ENCODE measurements at places on chromosomes 13 and 19.

- DNase-seq = no peak
These were observed 4.7 kb downstream of the AKT1S1 start for GRCh38 chr19:49872245-49873128.

DNA sequence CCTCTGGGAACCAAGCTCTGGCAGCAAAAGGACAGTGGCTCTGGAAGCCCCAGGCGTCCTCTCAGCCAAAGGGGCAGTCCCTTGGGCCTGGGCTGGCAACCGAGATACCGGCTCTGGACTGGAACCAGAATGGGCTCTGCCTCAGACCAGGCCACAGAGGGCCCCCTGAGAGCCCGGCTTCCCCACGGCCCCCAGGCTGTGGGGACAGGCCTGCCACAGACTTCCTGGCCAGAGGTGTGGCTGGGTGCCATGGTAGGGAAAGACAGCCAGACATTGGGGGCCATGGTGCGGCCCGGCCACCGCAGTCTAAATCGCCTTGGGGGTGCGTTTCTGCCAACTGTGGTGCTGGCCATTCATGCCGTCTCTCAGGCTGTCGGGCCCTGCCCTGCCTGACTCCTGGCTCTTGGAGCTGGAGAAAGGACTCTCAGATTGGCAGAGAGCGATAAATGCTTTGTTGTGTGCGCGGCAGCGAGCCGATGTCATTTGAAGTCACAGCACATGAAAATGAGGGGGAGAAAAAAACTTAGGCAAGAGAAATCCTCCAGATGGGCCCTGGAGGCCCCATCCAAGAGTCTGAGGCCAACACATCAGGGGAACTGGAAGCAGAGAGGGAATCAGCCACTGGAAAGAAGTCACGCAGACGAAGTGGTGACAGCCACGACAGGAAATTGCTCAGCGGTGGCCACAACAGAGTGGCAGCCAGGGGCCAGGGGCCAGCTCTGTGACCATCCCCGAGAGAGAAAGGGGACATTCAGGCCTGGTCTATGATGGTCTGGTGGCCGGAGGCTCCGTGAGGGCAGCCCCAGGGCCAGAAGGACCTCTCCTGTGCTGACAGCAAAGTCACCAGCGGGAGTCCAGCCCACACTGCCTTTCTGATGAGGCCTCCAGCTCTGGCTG lies 26.5 kb downstream of the SH3GL1 start:
- no peak for DNase-seq

DNA sequence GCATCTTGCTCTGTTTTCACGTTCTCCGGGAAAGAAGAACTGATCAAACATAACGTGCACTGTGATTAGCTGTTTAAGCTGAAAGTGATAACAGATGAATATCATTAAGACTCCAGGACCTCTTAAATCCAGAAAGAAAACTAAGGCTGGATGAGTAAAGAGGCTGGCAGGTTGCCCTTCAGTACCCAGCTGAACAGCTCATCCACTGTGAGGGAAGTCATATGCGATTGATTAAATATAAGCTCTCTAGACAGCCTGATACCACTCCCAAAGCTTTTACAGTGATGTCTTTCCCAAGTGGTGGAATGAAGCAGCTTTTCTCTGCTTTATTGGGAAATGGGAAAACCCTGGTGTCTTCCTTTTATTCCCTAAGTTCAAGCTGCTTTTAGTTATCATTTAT lies 116.9 kb downstream of the EFNB2 start:
- peak; percentile 22 for DNase-seq

- DNase-seq = no peak
These were observed 207.0 kb downstream of the NALCN start for GRCh38 chr13:101209206-101209893.

DNA sequence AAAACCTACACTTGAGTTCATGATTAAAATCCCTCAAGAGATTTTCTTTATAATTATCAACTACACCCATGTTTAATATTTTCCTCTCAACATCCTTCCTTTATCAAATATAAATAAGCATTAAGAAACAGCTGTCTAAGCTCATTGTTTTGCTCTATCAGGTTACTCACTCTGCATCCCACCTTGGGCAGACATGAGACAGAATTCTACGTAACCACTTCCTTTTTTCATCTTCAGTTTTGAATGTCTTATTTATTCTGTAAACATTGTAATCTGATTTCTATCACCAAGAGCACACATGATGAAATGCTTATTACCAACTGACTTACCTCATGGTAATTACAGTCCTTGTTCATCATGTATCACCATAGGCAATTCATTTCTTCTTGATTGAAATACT lies 1256.6 kb upstream of the ATXN8OS start:
- DNase-seq = no peak

DNA sequence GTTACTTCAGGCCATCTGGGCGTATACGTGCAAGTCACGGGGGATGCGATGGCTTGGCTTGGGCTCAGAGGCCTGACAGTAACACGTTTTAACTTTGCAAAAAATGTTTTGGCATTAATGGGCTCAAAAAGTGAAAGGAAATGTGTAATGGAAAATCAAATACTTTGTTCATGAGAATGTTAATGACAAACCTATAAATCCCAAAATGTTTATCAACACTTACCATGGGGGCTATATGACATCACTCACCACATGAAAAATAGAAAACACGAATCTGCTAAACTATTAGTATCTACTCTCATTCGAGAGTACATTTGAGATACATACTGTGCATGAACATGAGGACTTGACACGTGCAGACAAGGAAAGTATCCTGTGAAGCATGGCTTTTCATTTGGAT lies 91.7 kb downstream of the FAM216B start:
- DNase-seq = no peak

- DNase-seq = no peak
These were observed 28.2 kb upstream of the SPACA7 start for GRCh38 chr13:112347986-112348385.

GRCh38 chr19:47719047-47719859 lies 6.0 kb downstream of the EHD2 start:
- DNase-seq = peak; percentile 93

GRCh38 chr19:30244533-30244932 lies 127.7 kb upstream of the ZNF536 start:
- no peak for DNase-seq

GRCh38 chr13:41500511-41500910 lies 43.2 kb downstream of the RGCC start:
- no peak for DNase-seq

- no peak for DNase-seq
These were observed 719.8 kb downstream of the SLITRK1 start for GRCh38 chr13:83162493-83162892.

DNA sequence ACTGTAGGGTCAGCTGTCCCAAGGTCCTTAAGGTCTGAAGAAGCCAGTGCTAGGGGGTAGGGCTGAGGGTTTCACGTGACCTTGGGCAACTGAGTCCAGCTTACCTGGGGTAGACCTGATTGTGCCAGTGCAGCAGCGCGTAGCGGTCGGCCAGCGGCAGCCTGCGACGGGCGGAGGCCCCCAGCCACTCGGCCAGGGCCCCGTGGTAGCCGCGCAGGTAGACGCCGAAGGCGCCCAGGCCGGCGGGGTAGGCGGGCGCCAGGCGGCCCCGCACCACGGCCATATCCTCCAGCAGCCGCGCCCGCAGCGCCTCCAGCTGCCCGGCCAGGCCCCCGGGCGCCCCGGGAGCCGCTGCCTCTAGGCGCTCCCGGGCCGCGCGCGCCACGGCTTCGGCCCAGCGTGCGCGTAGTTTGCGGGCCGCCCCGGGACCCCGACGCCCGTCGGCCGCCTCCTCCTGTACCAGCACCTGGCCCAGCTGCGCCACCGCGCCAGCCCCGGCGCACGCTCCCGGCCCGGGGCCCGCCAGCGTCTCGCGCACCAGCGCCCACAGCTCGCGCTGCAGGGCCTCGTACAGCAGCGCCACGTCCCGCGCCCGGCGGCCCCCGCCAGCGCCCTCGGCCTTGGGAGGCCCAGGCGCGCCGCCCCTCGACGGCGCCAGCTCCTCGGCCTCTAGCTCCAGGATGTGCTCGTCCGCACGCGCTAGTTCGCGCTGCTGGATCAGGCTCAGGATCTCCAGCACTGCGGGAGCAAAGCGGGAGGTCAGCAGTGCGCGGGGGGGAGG lies 10.9 kb downstream of the EXOC3L2 start:
- no peak for DNase-seq

DNA sequence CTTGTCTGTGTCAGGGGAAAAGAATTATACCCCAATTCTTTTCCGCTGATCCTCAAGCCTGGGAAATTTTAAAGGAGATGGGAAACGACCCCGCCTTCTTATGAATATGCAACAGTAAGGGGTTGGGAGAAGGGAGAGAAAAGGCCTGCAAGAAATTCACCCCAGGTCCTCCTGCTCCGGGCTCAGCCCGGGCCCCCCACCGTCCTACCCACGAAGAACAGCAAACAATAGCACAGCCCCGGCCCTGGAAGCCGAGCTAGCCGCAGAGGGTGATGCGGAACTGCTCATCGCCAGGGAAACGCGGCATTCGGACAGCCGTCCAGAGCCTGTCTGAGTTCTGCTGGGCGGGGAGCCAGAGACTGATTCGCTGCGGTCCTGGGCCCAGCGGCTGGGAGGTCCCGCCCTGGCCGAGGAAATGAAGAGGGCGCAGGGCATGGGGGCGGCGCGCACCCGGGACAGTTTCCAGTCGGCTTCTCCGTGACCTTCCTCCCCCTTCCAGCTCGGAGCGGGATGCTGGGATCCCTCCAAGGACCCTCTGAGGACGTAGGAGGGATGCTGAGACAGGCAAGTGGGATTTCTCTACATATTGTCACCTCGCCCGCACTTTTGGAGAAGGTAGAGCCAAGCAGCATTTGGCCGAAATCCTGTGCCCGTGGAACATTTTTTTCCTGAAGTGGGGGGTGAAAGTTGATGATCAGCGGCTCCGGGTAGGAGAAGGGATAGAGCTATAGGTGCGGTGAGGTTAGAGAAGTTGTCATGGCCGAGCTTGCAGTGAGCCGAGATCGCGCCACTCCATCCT lies 82.3 kb upstream of the C1QTNF9B start:
- peak; percentile 73 for DNase-seq

- DNase-seq = no peak
These were observed 36.4 kb downstream of the CRYL1 start for GRCh38 chr13:20489185-20489820.

DNA sequence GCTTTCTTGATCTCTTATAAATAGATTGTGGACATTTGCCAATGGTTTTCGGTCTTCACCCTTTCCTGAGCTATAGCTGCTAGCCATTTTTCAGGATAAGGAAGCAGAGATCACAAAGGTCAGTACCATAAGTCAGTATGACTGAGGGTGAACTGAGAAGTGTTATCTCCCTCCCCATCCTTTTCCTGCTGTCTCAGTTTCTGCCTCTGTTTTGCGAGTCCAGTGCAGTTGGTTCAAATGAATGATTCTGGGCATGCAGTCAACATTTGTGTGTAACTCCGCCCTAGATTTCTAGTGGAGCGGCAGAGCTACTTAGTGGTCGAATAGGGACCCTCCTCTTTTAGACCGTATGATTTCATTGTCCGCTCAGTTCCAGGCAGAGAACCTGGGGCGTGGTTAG lies 460.8 kb upstream of the ARGLU1 start:
- DNase-seq = no peak

DNA sequence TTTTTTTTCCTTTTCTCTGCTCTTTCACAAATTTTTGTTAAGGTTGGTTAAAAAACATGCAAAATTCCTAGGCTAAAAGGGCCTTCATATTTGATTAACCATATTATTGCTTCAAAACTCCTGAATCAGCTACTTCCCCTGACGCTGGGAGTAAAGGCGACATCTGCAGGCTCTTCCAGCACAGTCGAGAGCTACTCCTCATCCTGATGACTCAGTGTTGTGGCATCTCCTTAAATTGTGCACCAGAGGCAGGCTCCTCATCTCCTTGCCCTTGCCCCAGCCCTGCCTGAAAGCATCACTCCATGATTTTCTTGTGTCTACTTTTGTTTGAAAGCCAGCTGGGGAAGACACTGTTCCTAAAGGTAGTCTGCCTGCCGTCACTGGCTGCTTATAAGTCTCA lies 24.5 kb upstream of the SOX1 start:
- no peak for DNase-seq

DNA sequence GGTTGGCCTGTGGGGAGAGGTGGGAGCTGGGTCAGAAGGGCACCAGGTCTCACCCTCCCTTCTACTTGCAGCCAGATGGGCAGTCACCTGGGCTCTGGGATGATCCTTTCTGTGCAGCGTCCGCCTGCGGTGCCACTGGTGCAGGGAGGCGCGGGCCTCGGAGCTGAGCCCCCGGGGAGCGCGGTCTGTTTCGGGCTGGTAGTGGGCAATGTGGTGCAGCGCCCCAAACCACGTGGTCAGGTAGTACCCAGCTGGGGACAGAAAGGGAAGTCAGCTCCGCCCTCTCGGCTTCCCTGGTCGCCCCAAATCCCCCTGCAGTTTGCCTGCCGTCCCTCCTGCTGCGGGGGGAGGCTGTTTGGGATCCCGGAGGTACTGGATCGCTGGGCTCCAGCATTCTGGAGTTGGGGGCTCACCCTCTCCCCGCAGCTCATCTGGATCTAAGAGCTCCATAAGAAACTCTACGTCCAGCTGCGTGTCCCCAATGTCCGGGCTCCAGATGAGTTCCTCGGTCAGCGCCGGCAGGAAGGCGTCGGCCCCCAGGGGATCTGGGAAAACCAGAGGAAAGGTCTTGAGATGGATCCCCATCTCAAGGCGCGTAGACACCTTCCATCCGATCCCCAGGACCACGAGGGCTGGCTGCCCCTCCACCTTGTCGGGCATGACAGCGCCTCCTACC lies 8.8 kb downstream of the RINL start:
- DNase-seq = no peak

GRCh38 chr19:16814526-16815100 lies 14.6 kb upstream of the SIN3B start:
- peak; percentile 29 for DNase-seq

DNA sequence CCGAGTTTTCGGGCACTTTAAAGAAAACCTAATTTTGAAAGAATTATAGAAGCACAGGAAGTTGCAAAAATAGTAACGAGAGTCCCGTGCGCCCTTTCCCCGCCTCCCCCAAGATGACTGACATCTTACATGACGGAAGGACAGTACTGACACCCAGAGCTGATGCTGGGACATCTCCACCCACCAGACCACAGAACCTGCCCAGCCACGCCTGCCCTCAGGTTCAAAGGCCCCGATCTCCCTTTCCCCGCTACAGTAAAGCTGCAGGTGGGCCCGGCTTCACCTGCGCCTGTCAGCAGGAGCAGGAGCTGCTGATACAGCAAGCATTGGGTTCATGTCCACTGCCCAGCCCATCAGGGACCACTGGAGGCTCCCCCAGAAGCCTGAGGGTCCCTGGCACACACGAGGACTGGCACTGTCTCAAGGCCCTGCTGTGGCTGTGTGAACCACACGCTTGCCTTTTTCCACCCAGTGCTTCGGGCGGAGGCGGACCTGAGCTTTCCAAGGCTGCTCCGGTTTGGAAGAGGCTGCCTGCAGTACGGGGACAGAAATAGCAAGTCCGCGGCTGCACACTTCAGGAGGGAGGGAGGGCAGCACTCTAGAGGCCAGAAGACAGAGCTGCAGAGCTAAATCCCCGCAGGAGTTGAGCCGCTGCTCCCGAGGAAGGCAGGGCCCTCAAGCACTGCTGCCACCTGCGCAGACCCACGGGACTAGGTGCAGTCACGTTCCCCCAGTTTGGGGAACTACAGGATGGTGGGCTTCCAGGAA lies 8.7 kb downstream of the MAP2K2 start:
- no peak for DNase-seq

- peak; percentile 60 for DNase-seq
These were observed 78.6 kb upstream of the TEX29 start for GRCh38 chr13:111241862-111242261.

- DNase-seq = no peak
These were observed 6.2 kb upstream of the USP12 start for GRCh38 chr13:27177852-27178251.

All from brain pericyte (primary cell).